ENCODE measurements at places on chromosomes 6 and 20.

DNA sequence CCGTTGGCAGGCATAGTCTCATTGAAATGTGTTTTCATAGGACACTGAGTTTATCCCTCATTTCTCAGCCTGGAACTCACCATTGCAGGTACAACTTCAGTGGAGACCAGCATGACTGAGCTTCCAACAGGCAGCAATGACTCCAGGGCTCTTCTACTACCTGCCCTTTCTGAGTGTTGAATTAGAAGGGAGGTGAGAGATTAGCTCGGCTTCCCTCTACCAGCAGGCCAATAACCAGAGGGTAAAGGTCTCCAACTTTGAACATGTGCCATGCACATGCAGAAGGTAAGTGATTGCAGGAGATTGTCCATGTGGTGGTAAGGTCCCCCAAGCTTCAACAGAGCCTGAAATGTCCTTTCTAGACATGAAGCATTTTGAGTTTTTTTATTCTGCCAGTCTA, 233.8 kb upstream of the SUPT3H start:
- DNase-seq: no peak

- peak; percentile 32 for DNase-seq
Observed at GRCh38 chr6:15247500-15248450, 1.9 kb downstream of the JARID2 start.

GRCh38 chr20:50957798-50958614, at the start of gene DPM1:
Gene DPM1 (minus strand): TSS chr20:50958532. CDS start chr20:50958523, 9 bp downstream.
- DNase-seq: peak; percentile 91

GRCh38 chr6:37365791-37366190, 12.0 kb downstream of the RNF8 start:
- DNase-seq: peak; percentile 2

Measured in SW480 (cell line).